ENCODE measurements at places on chromosomes 12 and 14.

- DNase-seq, result no peak
These were observed 25.9 kb downstream of the SLCO1A2 start for GRCh38 chr12:21308785-21309184.

DNA sequence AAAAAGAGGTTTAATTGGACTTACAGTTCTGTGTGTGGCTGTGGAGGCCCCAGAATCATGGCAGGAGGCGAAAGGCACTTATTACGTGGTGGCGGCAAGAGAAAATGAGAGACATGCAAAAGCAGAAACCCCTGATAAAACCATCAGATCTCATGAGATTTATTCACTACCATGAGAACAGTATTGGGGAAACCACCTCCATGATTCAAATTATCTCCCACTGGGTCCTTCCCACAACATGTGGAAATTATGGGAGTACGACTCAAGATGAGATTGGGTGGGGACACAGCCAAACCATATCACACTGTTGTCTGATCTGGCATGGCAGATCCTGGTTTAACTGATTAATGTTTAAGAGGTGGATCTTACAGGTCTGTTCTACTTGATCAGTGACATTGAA, 5.6 kb downstream of the DDX47 start:
- no peak for DNase-seq

- no peak for DNase-seq
These were observed 490.2 kb downstream of the NELL2 start for GRCh38 chr12:44385964-44386363.

DNA sequence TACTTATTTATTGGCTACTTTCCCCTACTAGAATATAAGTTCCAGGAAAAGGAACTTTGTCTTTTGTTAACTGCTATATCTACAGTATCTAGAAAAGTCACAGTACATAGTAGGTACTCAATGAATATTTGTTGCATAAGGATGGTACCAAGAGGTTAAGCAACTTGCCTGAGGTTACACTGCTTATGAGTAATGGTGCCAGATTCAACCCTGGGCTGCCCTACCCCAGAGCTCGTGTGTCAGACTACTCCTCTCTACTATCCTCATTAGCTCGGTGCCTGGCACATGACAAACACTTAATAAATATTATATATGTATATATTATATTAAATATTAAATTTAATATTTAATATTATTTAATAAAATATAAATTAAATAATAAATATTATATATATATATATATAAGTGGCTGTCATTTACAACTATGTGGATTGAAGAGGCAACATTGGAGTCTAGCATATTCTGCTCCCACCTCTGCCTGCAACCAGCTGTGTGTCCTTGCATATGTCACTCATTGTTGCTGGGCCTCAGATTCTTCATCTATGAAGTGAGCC, 25.4 kb downstream of the UTP20 start:
- no peak for DNase-seq

GRCh38 chr12:131264635-131265034, 310.9 kb downstream of the ADGRD1 start:
- DNase-seq, result no peak

DNA sequence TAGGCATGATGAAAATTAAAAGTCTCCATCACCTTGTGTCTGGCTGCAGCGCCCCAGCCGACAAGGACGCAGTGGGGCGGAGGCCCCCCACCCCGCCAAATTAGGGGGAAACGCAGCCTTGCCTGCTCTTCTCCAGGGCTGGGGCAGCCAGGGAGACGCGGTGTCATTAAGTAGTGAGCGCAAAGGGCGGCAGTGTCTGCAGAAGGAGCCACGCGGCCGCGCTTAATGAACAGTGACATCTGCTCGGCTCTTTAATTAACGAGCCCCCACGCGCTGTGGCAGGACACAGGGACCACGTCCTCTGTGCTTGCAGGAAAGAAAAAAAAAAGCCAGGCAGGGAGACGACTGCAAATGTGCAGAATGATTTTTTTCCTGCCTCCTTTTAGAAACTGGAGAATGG, 93.4 kb upstream of the NCOR2 start:
- DNase-seq, result no peak

DNA sequence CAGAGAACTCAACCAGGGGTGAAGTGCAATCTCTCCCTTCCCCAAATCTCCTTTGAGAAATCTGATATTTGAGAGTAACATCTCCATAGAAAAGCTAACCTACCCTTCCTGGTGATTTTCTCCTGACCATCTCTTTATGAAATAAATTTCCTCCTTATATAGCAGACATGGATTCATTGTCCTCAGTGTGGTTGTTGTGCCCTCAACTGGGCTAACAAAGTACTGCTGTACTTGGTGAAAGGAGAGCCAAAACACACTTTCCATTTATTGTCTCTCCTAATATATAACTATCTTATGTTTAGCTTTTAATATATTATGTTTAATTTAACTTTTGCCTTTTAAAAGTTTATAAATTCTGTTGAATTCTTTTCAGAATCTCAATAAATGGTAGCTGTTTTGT, 65.1 kb upstream of the SLCO1B1 start:
- no peak for DNase-seq

- DNase-seq, result no peak
These were observed 106.2 kb downstream of the SMOC1 start for GRCh38 chr14:69985463-69985862.

GRCh38 chr12:53299101-53299453, 418 bp upstream of the MYG1 start:
- DNase-seq, result no peak

GRCh38 chr12:117387832-117388231, 26.4 kb upstream of the NOS1 start:
- no peak for DNase-seq

GRCh38 chr12:103387385-103387784, 108.4 kb downstream of the C12orf42 start:
- DNase-seq, result no peak

Measured in activated T-cell treated with anti-CD3 and anti-CD28 coated beads, Interleukin-2, amount 50 U/mL, for 1 hour (primary cell).